Osteoblast (primary cell): ENCODE measurements at places on chromosomes 7 and 10.

GRCh38 chr10:17220652-17221100, 7.4 kb upstream of the VIM start:
- DNase-seq = peak; percentile 57

DNA sequence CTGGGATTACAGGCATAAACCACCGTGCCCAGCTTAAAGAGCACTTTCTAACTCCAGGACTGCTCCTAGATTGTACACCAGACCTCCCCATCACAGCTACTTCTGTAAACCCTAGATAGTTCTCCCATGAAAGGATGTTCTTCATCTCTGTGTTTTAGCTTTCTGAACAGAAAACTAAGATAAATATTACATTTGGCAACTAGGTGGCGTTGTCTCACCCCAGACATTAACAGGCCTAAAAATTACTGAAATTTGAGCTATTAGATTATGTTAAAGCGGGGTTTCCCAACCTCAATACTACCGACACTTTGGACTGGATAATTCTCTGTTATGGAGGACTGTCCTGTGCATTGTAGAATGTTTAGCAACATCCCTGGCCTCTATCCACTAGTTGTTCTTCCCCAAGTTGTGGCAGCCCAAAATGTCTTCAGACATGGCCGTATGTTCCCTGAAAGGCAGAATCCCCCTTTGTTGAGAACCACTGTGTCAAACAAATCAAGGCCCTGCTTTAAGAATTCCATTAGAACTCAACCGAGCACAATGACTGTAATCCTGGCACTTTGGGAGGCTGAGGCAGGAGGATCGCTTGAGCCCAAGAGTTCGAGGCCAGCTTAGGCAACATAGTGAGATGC, 19.1 kb downstream of the ATOH7 start:
- DNase-seq = peak; percentile 71

DNA sequence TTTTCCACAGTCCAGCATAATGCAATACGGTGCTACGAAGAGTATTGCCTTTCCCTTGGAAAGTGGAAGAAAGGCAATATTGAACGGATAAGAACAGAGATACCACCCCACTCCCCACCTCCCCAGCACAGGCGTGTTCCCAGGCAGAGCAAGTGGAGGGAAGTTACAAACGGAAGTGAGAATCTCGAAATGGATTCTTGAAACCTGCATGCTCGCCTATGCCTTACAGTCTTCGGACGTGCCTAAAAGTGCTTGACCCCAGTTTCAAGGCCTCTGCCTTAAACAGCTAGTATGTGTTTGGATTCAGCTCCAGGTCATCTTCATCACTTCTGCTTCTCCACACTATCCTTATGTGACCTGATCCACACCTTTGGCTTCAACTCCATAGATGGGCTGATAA, 35.0 kb upstream of the USP6NL start:
- no peak for DNase-seq

- no peak for DNase-seq
Measured at GRCh38 chr7:101154693-101155102, 422 bp downstream of the AP1S1 start.

- DNase-seq = peak; percentile 99
Measured at GRCh38 chr10:101014966-101015581, 15.5 kb downstream of the LZTS2 start.

DNA sequence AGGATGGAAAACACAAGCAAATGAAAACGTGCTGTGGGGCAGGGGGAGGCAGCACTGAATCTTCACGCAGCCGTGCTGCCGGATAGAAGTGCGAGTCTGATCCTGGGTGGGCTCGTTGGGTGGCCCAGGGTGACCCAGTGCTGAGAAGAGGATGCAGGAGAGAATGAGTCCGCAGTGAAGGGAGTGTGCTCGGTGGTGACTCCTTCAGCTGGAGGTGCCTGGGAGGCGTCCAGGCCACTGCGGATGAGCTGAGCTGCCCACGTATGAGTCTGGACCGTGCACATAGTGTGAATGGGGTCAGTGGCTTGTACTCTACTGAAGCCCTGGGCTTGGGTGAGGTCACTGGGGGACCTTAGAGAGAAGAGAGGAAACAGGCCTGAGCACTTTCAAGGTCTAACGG, 190.0 kb upstream of the MGMT start:
- no peak for DNase-seq

DNA sequence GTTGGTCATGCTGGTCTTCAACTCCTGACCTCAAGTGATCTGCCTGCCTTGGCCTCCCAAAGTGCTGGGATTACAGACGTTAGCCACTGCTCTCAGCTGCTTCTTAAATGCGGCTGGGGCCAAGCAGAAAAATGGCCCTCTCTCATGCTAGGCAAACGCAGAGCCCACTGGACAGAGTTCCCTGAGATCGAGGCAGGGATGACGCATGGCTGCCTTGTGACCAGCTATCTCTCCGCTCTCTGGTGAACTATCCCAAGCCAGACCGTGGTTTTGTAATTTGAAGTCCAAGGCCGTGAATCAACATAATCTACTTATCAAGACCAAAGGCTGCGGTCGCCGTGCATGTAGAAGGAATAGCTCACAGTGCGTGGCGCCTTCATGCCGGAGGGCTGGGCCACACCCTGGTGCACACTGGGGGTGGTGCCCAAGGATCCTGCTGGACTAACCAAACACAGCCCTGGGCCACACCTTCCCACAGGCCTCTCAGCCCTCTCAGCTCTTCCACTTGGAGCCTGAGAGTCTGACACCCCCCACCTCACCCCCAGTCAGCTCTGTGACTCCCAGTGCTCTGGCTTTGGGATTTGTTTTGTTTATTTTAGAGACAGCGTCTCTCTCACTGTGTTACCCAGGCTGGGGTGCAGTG, 88.1 kb upstream of the CUX1 start:
- DNase-seq = peak; percentile 91

DNA sequence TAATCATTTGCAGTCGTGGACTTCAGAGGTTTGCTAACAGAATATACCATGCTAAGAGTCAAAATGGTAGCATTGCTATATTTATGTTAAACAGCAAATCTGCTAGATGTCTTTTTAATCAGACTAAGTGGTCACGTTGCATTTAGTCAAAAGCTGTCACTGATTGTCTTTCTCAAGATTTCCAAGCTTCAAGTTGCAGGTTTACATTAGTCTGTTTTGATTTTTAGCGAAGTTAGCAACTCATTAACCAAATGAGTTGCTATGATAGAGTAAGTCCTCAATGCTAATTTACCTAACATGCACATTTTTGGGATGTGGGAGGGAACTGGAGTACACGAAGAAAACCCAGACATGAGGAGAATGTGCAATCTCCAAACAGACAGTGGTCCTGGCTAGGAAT, 653.2 kb downstream of the TNS3 start:
- DNase-seq = no peak

GRCh38 chr7:36653663-36654355, 70.5 kb downstream of the AOAH start:
- no peak for DNase-seq

DNA sequence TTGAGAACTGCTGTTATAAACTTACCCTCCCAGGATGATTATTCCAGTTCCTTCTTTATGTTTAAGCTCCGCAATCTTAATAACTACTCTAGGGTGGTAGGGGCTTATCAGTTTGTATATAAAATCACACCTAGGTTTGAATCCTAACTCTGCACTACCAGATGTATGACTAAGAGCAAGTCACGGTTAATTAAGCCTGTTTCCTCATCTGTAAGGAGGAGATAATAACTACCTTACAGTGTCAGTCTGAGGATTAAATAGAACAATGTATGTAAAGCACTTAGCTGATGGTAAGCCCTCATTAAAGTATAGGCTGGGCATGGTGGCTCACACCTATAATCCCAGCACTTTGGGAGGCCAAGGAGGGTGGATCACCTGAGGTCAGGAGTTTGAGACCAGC, 9.2 kb downstream of the DNA2 start:
- DNase-seq = peak; percentile 47

GRCh38 chr10:121644501-121644900, 46.3 kb upstream of the FGFR2 start:
- DNase-seq = no peak

DNA sequence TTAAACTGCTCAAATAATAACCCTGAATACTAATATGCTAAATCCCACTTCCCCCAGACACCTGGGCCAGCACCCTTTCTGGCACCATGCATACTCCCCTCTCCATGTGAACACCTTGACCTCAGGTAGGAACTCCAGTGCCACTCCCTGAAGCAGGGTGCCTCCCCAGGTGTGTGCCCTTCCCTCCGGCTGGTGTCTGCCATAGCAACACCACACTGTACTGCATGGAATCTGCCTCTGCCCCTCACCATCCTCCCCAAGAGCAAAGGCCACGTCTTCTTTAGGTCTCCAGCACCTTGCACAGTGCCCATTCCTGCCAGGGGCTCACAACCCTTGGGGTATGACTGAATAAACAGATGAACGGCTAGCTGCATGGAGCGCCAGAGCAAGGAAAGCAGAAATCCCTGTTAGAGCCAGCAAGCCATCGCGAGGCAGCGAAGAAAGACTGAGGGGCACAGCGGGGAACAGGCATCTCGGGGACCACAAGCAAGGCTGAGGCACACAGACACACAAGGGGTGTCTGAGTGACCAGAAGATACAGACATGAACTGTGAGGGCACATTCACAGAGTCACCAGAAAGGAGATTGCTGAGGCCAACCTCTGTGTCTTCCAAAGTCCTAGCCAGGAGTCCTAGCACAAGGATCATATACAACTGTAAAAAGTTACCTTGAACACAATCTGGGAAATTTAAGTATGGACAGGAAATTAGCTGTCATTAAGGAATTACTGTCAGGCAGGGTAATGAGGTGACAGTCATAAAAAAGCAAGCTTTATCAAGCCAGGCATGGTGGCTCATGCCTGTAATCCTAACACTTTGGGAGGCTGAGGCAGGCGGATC, 25.7 kb downstream of the COBL start:
- no peak for DNase-seq

GRCh38 chr10:8246548-8246947, 192.1 kb downstream of the GATA3 start:
- no peak for DNase-seq

DNA sequence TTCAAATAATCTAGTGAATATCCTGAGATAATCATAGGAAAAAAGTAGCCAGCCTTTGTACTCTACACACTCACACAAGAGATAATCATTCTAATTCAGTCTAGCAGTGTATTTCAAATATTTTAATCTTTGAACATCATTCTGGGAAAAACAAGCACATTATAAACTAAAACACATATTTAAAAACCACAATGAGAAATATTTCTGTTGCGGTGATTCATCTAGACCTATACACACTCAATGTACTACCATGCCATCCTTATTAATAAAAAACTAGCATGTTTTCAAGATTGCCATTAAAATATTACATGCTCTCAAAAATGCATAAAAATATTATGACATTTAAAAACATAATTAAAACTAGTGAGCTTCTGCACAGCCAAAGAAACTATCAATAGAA, 11.8 kb downstream of the COG5 start:
- peak; percentile 39 for DNase-seq

GRCh38 chr10:127151981-127152699, 44.3 kb downstream of the INSYN2A start:
- DNase-seq = peak; percentile 53

- no peak for DNase-seq
Measured at GRCh38 chr10:27536437-27536836, 32.3 kb downstream of the RAB18 start.

DNA sequence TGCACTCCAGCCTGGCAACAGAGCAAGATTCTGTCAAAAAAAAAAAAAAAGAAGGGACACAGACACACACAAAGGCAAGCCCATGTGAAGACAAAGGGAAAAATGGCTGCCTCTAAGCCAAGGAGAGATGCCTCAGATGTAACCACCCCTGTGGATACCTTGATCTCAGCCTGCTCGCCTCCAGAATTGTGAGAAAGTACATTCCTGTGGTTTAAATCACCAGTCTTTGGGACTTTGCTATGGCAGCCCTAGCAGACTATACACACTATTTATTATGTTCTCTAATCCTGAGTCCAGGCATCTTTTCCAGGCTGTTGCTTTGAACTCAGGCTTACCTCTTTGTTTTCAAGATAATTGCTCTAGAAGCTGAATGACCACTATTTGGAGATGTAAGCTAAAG, 494.3 kb downstream of the GALNT17 start:
- no peak for DNase-seq

GRCh38 chr7:151388007-151388297, 21.9 kb downstream of the WDR86 start:
- DNase-seq = peak; percentile 66

GRCh38 chr7:44887293-44887692, 2.0 kb upstream of the PURB start:
- DNase-seq = no peak

DNA sequence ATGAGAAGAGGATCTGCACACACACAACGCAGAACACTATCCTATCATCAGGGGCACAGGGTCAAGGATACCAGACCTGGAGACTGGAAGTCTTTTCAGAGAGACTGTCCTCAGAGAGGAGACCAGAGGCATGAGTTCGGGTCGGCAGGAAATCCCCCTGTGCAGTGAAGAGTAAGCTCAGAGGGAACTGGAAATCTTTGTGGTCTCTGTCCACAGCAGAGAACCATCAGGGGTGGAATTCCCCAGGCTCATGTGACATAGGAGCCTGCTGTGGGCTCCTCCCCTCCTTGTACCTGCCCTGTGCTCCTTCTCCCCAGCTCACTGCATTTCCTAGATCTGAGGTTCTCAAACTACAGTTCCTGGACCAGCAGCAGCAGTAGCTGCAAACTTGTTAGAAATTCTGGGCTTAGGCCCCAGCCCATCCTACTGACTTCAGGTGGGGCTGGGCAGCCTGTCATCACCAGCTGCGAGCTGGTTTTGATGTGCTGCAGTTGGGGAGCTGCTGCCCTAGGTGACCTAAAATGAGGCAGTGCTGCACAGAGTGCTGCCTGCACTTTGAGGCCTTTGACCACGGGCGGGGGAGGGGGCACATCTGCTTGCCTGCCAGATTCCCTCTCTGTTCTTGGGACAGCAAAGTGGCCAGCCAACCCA, 2.4 kb downstream of the ZMIZ2 start:
- DNase-seq = peak; percentile 83

GRCh38 chr10:93357680-93358079, 124.5 kb downstream of the MYOF start:
- DNase-seq = no peak

DNA sequence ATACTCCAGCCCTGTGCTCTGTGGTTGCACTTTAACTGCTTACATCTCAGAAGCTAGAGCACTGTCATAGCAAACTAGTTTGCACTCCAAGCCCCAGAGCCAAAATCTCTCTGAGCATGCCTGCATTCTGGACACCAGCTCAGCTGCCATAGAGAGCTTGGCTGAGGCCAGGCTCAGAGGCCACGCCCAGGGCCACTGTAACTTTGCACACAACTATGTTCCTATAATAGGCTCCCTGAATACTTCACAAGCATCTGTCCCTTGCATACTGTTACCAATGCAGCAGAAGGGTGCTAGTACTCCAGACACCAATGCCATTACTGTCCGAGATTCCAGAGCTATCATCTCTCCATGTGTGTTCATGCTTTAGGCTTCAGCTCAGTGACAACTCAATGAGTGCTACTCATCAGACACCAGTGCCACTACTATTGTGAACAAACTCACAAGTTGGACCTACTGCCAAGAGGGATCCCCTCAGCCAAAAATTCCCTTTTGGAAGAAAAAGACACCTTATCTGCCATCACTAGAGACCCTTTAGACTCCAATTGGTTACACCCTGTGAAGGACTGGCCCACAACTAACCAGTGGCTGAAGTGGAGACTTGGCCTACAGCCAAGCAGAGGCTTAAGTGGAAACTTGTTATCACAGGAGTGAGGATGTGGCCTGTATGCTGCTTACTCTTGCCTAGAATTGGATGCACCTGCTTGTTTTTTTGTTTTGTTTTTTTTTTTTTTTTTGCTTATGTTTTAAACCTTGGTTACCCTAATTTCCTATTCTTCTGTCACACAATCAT, 211.6 kb upstream of the MAGI2 start:
- DNase-seq = no peak

- no peak for DNase-seq
Measured at GRCh38 chr7:27522566-27522965, 140.1 kb downstream of the HIBADH start.

- no peak for DNase-seq
Measured at GRCh38 chr7:64037095-64037494, 8.1 kb upstream of the ZNF727 start.
